ENCODE measurements at places on chromosomes 5 and 9. TPM values are rescaled to one million over a fixed set of nuclear protein-coding genes. Genes with fewer than 3 reads are reported as not detected.
A peak's percentile ranks its signal among the peaks of the same experiment; 100 is the strongest.

GRCh38 chr5:179812135-179812825 is 5.6 kb upstream of the MGAT4B start:
- DNase-seq = no peak

DNA sequence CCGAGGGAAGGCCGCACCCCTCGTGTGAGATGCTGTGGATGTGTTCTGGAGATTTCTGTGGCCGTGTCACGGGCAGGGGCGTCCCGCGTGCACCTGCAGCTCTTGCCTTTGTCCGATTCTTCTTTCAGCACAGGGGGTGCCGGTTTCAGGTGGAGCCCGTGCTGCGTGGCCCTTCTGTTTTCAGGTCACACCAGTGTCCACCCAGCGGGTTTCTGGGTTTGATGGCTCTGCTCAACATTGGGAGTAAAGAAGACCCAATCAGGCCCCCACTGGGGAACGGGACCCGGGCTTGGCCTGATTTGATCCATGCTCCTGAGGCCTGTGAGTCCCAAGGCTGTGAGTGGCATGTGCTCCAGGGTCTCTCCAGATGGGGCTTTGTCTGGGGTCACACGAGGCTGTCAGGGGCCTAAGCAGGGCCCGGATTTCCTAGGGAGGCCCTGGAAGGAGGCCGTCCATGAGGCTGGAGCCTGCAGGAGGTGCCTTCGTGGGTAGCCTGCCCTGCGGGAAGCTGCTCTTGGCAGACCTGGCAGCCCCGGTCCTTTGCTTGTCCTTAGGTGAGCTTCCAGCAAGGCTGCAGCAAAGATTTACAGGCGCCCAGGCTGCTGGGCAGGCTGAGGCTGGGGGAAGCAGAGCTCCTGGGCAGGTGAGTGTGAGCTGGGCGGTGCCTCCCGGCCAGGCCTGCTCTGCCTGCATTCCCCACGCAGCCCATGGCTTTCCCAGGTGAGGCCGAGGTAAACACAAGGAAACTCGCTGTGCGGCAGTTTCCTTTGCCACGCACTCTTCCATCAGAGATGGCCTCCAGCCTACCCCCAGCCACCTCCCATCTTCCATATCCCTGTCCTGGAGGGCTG is 12.8 kb downstream of the MRPL36 start:
- DNase-seq = no peak

DNA sequence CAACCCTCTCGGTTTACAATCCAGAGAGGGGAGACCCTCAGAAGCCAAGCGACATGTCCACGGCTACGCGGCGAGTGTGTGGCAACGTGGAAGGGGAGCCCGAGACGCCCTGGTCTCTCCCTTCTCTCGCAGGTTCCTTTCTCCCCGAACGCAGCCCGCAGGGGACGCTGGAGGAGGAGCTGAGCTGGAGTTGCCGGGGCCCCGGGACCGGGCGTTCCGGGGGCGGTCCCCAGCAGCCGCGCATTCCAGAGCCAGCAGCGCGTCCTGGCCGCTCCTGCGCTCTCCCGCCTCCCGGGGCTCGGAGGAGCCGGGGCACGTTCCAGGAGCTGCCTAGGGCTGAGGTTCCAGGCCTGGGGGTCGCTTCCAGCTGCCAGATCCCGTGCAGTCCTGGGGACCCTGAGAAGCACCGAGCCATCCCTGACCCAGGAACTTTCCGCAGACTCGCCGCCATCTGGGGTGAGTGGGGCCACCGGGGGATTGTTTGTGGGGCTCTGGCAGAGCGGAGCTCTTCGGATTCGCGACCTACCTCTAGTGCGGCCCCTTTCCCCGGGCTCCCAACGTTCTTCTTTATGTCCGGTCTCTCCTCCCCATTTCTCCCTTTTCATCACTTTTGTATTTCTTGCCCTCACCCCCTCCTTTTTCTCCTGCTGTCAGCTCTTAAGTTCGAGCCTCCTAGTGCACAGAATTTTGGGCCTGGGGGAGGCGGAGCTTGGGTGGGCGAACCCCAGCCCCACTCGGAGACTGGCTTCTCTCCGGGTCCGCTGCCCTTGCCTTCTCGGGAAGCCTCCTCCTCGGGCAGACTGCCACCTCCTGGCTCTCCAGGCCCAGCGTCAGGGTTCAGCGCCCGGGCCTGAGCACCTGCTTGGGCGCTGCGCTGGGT is at the start of gene SMIM3:
Gene SMIM3 (plus strand): TSS at position 241 of the 880 bp plus-strand sequence. CDS start 16,684 bp downstream, outside the sequence.
- DNase-seq = peak; percentile 50

DNA sequence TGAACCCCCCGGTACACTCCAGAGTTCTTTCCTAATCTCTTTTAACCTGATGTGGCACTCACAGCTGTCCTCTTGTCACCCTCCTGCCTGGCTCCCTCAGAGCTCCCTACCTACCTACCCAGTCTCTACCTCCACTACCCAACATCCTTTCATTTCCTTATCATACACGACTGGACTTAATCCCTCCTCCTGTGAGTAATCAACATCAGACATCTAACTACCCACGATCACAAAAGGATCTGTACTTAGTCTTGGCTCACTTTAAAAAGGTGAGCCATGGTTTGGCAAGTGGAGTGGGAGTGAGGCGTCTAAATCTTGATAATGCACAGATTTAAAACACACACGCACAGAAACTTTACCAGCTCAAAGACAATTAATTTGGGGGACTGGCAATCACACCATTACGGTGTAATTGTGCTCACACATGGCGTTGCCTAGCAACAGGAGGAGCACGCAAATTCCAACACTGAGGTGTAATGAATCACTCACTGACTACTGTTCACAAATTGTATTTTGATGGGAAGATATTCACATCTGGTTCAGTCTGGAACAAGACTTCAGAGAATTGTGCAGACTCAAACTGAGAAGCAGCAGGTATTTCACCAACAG is 235.9 kb downstream of the EPB41L4A start:
- DNase-seq = no peak

DNA sequence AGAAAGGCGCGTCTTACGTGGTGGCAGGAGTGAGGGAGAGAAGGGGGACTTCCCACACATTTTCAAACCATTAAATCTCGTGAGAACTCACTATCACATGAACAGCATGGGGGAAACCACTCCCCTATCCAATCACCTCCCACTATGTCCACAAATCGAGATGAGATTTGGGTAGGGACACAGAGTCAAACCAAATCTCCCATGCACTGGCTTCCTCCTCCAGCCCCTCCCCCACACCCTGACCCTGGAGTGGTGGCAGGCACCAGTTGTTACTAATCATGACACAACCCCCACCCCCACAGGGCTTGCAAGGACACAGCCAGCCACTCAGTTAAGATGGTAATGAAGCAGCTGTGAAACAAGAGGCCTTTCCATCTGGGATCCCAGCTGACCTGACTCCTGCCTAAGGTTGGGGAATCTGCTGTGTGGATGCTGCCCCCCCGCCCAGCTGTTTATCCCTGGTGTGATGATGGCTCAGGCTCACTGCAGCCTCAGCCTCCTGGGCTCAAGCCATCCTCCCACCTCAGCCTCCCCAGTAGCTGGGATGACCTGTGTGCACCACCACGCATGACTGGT is 57.1 kb upstream of the FUBP3 start:
- DNase-seq = no peak

DNA sequence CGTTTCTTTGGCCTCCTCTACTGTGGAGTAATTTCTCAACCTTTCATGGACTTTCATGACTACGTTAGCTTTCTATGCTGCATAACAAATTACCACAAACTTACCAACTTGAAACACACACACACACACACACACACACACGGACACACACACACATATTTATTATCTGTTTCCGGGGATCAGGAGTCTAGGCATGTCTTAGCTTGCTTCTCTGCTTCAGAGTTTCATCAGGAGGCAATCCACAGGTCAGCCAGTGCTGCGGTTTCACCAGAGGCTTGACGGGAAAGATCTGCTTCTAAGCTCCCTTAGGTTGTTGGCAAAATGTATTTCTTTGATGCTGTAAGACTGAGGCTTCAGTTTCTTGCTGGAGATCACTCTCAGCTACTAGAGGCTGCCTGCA is 59.0 kb upstream of the C9orf72 start:
- no peak for DNase-seq

GRCh38 chr5:19977099-19977498 is 10.9 kb downstream of the CDH18 start:
- DNase-seq = no peak

- peak; percentile 7 for DNase-seq
These were observed 46.7 kb upstream of the CER1 start for GRCh38 chr9:14769230-14769571.

DNA sequence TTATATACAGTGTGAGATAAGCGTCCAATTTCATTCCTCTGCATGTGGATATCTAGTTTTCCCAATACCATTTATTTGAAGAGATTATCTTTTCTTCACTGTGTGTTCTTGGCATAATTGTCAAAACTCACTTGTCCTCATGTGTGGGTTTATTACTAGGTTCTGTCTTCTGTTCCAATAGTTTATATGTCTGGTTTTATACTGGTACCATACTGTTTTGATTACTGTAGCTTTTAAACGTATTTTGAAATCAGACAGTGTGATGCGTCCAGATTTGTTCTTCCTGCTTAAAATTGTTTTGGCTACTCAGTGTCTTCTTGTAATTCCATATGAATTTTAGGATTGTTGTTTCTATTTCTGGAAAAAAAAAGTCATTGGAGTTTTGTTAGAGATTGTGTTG is 10.2 kb downstream of the NDUFAF2 start:
- DNase-seq = no peak

DNA sequence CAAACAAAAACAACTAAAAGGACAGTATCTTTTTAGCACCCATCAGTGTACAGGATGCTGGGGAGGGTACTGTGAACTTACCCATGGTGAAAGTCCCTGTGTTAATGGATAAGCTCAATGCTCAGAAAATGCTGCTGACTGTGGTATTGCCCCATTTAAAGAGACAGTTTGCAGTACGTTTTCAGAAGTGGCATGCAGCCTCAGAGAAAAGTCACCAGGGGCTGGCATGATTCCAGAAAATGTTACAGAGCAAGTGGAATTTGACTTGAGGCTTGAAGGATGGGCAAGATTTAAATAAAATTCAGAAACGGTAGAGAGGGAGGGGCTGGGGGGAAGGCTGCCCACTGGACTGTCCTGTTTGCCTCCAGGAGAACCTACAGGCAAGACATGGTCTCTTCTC is 7.2 kb downstream of the S1PR3 start:
- DNase-seq = no peak

DNA sequence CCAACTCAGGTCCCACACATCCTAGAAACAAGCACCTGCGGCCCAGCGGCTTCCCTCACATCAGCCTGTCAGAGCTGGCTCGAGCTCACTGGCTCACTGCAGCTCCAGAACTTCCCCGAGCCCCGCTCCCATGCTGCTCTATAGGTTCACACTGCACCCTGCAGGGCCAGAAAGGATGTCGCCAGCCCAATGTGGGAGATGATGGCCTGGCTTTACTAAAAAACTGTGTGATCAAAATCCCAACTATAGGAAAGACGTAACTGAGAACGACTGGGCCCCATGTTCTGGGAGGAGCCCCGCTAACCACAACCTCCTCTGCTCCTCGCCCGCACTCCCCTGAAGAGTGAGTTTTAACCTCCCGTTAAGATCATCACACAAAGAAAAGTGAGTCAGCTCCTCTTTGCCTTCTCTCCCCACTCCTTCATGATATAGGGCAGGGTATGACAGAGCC is 4.6 kb downstream of the SURF4 start:
- DNase-seq = no peak

GRCh38 chr9:108618906-108619550 is 236.8 kb downstream of the ACTL7B start:
- no peak for DNase-seq

GRCh38 chr9:104826911-104827310 is 63.0 kb downstream of the NIPSNAP3B start:
- DNase-seq = no peak

DNA sequence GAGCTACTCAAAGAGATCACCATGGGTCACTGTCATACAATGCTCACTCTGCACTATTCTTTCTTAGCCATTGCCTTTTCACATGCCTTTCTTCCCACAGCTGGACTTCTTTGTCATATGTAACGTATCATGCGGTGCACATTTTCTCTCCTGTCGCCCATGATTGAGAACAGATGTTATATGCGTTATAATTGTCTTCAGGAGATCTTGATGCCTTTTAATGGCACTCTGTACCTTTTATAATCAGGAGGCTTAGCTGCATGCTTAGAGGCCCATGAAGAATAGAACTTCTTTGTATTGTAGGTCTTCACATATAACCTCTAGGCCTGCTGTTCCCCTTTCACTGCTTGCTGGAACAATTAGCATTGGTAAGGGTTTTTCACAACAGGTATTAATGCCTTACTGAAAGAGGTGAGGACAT is 436.1 kb downstream of the CDH10 start:
- no peak for DNase-seq

GRCh38 chr5:65296067-65296466 is 185.7 kb downstream of the ADAMTS6 start:
- DNase-seq = no peak

GRCh38 chr9:801399-802071 is 40.0 kb upstream of the DMRT1 start:
- no peak for DNase-seq

DNA sequence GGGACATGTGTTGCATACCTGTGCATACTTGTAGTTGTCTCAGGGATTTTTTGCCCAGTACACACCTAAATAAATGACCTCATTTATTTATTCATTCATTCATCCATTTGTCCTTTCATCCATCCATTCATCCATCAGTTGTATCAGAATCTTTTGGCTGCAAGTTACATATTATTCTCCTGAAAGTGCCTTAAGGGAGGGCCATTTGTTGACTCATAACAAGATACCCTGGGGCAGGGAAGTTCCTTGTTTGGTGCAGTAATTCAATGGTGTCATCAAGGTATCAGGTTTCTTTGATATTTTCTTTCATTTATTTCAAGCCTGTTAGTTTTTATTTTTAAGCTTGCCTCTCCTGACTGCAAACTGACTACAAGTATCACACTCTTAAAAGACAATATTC is 597.9 kb upstream of the TLE4 start:
- no peak for DNase-seq

DNA sequence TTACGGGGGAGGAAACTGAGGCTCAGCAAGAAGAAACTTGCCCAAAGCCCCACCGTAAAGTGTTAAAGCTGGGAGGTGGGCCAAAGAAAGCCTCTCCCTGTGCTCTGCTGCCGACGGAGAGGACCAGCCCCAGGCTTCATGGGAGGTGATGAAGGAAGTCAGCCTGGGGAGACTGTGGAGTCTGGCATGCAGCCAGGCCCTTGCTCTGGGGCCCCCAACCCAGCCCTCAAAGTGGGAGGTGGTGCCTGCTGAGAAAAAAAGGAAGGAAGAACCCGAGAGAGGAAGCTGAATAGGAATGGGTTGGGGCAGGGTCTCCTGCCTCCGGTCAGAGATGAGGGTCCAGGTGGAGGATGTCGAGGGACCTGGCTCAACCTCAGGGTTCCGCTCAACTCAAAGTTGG is 3.8 kb downstream of the RNF44 start:
- DNase-seq = no peak

GRCh38 chr5:161498531-161498930 is 48.0 kb downstream of the GABRB2 start:
- no peak for DNase-seq

- DNase-seq = no peak
These were observed 17.3 kb downstream of the PRKAA1 start for GRCh38 chr5:40780858-40781257.

The AGXT2 gene
- not detected for total RNA-seq

The HOMER1 gene
- total RNA-seq = 20.3 TPM

The LPAR1 gene
- 47.3 TPM for total RNA-seq

The FBP2 gene
- total RNA-seq = 5.5 TPM

Data from skin of body (tissue), 3 donors.